ENCODE measurements at places on chromosomes 1 and 21.

- no peak for DNase-seq
Measured at GRCh38 chr1:246306415-246307037, 200.6 kb downstream of the SMYD3 start.

DNA sequence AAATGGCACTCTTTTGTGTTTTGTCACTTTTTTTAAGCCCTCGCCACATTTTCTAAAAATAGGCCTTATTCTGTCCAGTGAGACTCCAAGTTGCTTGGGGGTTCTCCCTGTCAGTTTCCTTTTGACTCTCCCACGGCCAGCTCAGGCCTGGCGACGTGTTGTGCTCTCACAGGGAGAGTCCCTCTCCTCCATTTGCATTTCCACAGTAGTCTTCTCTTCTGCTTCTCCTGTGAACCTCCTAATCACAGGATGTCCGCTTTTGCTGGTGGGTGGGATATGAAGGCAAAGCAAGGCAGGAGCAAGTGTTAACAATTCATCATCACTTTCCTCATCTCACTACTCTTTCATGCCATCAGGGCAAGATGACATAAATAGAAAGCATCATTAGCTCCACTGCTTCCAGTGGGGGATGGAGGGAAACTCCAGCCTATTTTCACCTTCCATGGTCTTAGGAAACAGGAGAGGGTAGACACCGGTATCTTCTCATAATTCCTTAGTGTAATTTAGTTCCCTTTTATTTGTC, 99.8 kb downstream of the INTS7 start:
- DNase-seq = no peak

GRCh38 chr1:20728371-20729154, 3.9 kb downstream of the SH2D5 start:
- DNase-seq = no peak

DNA sequence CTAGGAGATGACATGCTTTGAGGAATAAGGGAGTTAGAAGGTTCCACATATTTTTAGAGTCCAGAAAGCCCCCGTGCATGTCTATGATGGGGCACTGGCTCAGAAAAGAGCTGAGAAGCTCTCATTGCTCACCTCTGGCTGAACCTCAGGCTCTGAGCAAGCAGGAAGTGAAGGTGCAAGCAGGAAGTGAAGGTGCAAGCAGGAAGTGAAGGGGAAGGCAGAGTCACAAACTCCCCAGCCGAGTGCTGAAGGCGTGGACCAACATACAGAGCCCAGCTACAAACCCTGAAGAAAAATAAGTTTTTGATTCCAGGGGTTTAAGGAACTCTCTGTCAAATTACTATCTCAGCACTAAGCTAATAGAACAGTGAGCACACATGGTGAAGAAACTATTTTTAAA, 7.0 kb downstream of the KRTAP10-8 start:
- DNase-seq = no peak

DNA sequence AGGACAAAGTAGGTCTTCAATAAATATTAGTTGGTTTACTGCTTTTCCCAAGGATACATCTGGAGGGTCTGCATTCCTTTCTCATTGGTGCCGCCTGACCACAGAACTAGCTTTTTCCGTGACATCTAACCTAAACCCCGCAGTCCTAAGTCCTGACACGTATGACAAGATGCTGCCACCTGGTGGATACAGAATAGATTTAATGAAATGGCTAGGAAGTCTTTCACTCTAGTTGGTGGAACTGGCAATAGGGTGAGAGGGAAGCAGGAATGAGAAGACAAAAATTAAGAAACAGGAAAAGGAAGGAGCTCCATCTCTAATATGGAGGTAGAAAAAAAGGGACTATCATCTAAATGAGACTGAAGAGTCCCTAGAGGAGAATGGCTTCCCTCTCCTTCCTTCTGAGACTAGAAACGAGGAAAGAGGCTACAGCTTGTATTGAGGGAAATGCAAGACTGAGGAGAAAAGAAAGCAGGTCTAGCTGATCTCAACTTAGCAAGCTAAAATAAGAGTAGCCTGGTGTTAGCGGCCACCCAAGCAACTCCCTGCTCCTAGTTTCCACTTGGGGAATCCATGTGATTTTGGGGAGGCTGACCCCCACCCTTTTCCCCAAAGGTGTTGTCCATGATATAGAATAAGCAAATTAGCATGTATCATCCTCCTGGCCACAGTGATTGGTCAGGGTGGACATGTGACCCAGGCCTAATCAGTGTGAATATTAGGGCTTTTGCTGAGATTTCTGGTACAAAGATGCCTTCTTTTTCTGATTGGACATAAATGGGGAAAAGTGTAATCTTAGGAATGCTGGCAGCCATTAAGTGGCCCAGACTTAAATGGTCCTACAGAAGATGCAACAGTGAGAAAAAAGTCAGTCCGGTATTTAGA, 5.9 kb downstream of the RFX5 start:
- DNase-seq = peak; percentile 90

GRCh38 chr1:241390526-241390925, 33.5 kb upstream of the RGS7 start:
- no peak for DNase-seq

GRCh38 chr21:42027822-42028765, 17.9 kb upstream of the ZBTB21 start:
- no peak for DNase-seq

GRCh38 chr1:230701895-230702768, 11.8 kb downstream of the AGT start:
- DNase-seq = no peak

- DNase-seq = no peak
Measured at GRCh38 chr21:46022551-46023525, 41.3 kb downstream of the COL6A1 start.

DNA sequence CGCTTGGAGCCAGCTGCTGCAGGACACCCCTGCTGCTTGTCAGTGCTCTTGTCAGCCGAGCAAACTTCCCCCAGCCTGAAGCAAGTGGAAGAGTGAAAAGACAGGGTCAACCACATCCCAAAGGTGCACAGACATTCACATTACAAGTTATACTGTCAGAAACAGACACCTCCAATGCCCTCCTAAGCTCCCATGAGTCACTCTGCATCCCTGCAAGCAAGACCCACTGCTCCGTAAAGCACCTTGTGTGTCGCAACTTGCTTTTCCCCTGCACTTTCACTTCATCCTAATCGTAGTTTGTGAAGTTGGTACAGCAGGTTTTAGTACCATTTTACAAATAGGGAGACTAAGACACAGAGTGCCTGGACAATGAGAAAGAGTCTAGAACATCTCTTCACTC, 51.1 kb downstream of the KCNH1 start:
- no peak for DNase-seq

GRCh38 chr21:30269803-30270530, 12.8 kb downstream of the KRTAP24-1 start:
- no peak for DNase-seq

DNA sequence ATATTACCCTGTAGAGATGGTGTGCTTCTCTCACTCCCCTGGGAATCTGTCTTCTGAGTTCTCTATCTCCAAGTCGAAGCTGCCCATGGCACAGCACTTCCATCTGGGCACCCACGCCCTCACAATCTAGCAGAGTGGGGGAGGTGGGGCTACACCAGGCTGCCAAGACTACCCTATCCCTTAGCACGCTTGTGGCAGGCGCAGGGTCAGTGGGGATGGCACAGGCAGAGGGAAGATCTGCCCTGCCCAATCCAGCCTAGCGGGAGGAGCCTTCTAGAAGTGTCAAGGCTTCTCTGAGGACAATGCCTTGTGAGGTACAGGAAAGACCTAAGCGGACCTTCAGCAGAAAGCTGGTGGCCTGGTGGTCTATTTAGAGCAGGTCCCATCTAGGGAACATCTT, 49.1 kb downstream of the DMAP1 start:
- DNase-seq = no peak

DNA sequence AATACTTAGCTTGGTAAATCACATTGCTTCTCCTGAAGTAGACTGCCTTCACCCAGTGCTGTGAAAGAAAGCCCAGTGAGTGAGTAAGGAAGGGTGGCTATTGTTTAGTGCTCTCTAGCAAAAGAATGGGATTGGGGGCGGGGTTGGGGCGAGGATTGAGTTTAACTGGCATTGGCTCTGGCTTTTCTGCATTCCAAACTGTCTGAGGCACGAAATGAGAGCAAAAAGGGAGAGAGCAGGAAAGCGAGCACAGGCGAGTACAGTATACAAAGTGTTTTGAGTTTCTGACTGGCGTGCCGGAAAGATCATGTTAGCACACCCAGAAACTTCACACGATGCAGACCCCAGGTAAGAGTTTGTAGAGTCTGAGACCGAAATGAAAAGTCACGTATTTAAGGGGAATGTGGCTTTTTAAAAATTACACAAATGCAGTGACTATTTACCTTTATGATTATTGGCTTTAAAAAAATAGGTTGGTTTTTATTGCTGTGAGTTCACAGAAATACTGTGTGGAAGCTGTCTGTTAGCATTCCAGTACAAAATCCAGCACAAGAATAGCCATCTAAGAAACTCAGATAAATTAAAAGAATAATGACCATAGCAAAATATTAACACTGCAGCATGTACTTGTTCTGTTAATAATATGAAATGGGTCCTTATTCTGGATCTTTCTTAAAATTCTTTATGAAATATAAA, 155.4 kb downstream of the CLEC20A start:
- DNase-seq = no peak

DNA sequence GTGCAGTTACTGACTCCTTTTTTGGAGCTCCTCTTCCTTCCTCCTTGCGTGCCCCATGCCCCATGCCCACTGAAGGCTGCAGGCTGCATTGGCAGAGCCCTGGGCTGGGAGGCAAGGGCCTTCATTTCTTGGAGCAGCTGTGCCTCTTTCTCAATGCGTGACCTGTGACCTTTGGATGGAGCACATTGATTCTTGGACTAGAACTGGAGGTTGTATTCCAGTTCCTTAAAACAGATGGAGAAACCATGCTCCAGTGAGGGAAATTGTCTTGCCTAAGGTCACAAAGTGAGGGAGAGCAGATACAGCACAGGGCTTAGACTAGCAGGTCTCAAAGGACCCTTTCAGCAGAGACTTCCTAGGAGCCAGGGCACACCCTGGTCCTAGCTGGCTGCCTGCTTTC, 9.0 kb downstream of the TMEM269 start:
- no peak for DNase-seq

DNA sequence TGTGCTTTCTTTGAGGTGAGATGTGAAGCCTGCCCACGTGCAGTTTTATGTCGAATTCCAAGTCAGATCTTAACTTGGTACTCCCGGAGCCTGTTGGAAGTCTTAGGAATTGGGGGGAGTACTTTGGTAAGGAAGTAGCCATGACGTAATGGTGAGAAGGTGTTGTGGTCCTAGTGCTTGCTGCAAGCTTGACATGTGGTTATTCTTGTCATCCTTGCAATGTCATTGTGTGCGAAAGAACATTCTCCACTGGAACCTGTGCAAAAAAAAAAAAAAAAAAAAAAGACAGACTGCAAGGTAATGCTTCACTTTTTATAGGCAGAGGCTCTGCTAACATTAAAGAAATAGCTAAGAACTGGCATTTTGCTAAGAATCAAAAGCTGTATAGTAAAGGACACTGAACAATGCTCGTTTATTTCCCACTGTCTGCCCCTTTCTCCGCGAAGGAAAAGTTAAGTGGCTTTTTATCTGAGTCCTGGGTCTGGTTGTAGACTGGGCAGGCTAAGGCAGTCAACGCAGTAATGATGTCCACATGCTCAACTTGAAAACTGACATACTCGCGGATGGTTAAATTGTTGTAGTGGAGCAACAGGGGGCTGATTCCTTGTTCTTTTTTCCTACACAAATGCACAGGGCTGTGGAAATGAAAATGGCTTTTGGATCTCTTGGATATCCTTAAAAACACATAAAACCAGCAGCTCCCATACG, 2.1 kb downstream of the KAZN start:
- no peak for DNase-seq

GRCh38 chr1:15975358-15975804, 520 bp downstream of the ZBTB17 start:
- peak; percentile 46 for DNase-seq

GRCh38 chr21:45442276-45442675, 37.3 kb downstream of the COL18A1 start:
- no peak for DNase-seq

GRCh38 chr1:228457017-228457395, 30.2 kb upstream of the RNF187 start:
- peak; percentile 67 for DNase-seq

GRCh38 chr1:21397813-21398188, 42.1 kb upstream of the NBPF3 start:
- no peak for DNase-seq

DNA sequence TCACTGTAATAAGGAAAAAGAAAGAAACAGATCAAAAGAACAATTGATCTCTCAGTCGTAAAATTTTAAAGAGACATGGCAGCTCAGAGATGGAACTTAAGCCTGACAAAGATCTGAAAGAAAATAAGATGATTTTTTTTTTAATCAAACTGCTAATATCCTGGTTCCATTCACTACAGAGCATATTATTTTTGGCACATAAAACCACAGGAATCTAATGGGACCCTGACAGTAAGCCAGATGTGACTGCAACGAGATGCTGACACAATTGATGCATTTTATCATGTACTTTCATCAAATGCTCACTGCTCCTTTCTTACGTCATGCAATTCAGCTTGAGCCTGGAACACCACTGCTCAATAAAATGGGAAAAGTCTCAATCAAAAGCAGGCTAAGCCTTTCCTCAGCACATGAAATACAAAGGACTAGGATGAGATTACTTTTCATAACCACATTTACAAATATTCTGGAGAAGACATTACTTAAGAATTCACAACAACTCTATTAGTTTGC, 16.6 kb downstream of the GPATCH2 start:
- DNase-seq = no peak

All from NCI-H2081 (cell line).